ENCODE measurements at places on chromosomes 13 and 19.

DNA sequence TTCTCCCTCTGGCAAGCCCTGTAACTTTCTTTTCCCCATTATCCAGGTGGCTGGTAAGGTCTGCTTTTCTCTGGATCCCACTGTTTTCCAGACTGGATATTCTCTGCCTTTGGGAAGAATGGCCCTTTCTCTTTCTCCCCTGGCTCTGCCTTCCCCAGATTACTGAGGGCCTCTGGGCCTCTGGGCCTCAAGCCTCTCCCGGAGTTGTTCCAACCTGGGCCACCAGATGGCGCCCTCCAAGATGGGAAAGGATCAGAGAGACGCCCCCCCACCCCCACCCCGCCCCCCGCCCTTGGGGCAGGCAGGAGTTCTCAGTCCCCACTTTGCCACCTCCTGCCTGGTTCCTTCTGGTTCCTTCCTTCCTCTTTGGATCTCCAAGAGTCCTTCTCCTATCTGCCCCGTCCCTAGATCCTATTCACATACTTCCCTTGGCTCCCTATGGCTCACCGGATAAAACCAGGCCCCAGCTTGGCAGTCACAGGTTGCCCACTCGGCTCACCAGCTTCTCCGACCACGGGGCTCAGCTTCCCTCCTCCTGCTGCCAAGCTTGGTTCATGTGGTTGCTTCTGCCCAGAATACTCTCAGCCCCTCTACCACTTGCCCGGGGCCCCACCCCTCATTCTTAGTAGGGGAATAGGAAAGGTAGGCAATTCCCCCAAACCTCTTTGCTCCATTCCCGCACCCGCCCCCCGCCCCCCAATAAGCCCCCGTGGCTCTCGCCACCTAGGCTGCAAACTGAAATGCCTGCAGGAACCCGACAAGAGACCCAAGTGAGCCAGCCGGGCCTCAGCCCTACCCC is 13.1 kb downstream of the EPS8L1 start:
- peak; percentile 83 for DNase-seq

GRCh38 chr13:50450279-50450678 is 393.2 kb downstream of the DLEU7 start:
- DNase-seq, result no peak

DNA sequence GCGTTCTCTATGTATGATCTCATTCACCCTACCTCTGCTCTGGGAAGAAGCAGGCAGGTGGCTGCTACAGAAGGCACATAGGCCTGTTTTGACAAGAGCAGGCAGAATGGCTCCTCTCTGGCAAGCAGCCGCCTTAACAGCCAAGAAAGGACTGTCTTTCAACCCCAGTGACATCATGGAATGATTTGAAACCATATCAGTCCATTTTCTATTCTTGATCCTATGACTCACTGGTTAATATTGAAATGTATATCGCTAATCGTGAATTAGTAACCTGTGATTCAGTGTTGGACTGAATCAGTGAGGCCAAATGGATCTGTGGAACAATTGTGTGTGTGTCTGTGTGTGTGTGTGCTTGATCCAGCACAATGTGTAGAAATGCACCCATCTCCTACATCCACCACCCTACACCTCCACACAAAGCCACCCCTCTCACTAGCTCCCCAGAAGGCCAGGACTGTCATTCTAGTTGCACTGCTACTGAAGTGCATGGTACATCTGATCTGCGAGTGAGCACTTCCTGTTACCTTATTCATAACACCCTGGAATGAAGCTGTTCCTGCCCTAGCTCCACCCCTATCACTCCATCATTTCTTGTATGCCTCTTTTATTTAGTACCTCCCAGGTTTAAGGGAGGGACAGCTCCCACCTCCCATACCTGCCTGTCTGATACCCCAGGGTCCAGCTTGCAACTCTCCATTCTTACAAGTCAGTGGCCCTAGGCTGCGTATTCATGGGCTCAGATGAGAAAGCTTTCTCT is 460.0 kb downstream of the FOXO1 start:
- no peak for DNase-seq

DNA sequence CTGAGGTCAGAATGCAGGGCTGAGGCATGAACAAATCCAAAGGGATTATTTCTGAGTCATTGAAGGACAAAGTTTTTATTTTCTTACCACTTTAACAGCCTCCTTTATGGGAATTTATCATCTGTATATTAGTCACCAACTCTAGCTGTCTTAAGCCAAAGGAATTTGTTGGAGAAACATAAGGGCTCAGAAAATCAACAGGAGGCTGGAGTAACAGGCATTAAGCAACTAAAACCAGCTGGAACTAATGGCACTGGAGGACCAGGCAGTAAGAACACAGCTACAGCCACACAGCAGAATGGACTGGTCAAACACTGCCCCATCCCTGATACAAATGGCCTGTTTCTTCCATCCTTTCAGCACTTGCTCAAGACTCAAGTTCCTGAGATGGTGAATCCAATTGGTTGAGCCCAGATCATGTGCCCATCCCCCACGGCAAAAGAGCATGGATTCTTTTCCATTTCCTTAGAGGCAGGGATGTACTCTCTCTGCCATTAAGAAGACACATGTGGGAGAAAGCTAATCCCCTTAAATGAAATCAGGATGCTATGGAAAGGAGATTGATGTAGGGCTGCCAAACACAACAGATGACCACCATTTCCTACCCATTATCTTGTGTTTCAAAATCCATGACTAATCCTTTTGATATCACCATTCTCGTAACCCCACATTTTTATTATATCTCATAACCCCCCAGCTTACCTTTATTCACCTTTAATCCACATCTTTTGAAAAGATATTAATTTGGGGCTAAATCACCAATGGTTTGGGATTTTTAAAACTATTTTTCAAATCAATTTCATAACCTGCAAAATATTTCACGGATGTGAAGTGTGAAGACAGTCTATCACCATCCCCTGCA is 157.0 kb upstream of the FNDC3A start:
- no peak for DNase-seq

DNA sequence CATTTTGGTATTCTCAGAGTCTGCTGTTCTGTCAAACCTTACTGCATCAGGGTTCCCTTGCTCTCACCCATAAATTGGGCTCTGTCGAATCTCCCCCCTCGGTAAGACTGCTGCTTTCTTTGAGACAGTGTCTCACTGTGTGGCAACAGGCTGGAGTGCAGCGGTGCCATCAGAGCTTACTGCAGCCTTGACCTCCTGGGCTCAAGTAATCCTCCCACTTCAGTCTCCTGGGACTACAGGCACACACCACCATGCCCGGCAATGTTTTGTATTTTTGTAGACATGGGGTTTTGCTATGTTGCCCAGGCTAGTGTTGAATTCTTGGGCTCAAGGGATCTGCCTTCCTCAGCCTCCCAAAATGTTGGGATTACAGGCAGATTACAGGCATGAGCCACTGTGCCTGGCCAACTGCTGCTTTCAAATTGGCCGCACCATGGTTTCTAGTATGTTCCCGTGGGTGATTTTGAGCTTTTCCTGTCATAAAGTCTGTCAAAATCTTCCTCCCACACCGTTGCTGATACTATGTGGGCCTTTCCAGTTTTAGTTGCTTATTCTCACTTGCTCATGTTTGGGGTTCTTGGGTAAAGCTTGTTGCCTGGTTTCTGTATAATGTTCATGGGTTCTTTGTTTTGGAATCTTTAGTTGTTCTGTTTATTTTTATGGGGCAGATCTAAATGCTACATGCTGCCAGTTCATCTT is 10.6 kb downstream of the RFC3 start:
- no peak for DNase-seq

DNA sequence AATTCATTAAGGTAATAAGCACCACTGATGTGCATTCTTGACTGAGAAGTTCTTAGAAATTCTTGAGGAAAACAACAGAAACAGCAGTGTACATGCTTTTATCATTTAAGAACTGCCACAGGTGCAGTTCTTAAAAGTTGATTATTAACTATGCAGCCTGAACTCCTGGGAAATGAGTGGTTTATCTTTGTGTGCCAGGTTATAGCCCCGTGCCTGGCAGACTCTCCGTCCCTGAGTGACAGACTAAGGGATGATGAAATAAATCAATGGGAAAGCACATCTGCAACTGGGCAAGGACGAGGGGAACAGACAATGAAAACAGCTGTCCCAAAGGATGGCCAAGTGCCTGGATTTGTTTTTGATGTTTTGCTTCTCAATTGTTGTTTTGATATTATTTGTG is 84.4 kb upstream of the SPATA13 start:
- DNase-seq, result no peak

DNA sequence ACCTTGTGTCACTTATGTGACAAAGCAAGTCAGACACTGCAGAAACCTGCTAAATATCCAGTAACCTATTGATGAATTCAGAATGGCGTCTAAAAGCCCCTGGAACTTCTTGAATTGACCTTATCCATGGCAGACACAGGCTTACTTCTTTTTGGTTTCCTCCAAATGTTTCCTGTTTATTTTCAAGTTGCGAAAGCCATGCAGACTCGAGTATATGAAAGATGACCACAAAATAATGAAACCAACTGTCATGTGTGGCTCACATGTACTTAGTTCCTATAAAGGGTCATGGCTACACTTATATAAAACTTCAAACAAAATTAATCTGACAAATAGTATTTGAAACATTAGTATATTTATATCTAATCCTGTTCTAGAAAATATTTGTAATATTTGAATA is 113.1 kb upstream of the FNDC3A start:
- peak; percentile 83 for DNase-seq

DNA sequence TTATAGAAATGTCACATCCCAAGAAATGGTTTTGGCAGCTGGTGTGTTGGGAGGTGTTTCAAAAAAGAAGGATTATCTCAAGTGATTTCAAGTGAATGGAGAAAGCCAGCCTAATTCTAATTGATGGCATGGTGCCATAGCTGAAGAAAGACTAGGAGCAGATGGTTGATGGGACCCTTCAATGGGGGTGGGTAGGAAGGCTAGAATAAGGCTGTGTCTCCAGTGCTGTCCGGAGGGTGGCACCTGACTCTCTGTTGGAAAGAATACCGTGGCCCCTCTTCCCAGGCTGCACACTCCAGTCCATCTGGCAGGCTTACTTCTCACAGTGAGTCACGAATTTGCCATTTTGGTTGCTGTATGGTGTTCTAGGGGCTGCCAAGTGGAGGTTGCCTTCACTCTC is 51.0 kb upstream of the GPR12 start:
- DNase-seq, result no peak

- DNase-seq, result peak; percentile 96
Observed at GRCh38 chr19:53553865-53554791, 16.2 kb downstream of the ZNF331 start.

GRCh38 chr13:41631296-41631965 is 174.1 kb downstream of the RGCC start:
- no peak for DNase-seq

DNA sequence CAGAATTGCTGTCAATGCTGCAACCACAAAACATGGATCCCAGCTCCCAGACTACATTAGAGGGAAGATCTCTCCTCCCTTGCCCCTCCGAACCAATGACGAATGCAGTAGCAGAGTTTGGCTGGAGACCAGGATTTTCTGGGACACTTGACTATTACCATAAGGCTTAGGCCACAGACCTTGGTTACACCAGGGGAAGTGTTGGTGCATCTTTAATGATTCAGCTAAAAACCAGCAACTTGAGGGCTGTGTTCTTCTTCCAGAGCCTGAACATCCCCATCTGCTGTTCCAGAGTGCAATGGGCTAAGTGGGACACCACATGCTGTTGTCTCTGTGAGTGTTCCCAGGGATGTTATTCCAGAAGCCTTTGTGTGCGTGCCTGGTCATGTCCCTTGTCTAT is 528.2 kb downstream of the LMO7 start:
- DNase-seq, result no peak

- DNase-seq, result no peak
Observed at GRCh38 chr13:49782784-49783183, 9.7 kb downstream of the KPNA3 start.

- DNase-seq, result no peak
Observed at GRCh38 chr19:3188627-3189596, 3.2 kb downstream of the NCLN start.

- no peak for DNase-seq
Observed at GRCh38 chr19:6414793-6415590, 9.6 kb downstream of the KHSRP start.

DNA sequence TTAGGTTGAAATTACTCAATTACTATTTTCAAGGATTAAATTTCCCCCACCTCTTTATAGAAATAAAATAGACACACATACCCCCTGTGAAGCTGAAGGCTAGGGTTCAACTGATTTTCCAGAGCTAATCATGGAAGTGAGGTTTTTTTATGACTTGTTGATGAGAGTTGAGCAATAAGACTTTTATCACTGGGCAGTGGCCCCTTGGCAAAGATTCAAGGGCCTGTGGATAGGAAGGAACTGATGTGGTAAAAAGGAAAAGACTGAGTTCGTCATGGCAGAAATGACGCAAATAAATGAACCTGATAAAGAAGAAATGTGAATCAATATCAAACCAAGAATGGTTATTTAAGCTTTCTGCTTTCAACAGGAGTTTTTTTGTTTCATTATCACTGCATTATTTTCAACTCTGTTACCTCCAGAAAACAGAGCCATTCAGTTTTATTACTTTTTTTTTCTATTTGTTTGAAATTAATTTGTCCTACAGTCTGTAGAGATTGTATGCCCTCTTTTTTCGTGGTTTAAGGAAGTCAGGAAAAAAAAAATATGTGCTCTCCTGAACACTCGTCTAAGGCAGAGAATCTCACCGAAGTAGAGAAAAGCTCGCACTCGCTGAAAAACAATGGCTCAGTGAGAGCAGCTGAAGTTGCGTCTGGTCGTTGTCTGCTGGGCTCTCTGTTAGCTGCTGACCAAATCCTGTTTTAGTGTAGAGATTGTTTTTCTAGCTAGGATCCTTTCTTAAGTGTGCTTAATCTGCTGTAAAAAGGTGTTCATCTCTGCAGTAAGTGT is 38.9 kb downstream of the STOML3 start:
- no peak for DNase-seq

GRCh38 chr19:13781547-13781946 is 7.3 kb downstream of the C19orf53 start:
- peak; percentile 63 for DNase-seq

GRCh38 chr19:28500982-28501630 is 711.8 kb downstream of the UQCRFS1 start:
- peak; percentile 41 for DNase-seq

- DNase-seq, result peak; percentile 76
Observed at GRCh38 chr19:2371656-2372055, 11.6 kb downstream of the TMPRSS9 start.

GRCh38 chr13:111862836-111863815 is 203.8 kb upstream of the SOX1 start:
- no peak for DNase-seq

- DNase-seq, result no peak
Observed at GRCh38 chr13:45196096-45196495, 4.7 kb downstream of the KCTD4 start.

GRCh38 chr13:37357548-37357947 is 241.0 kb downstream of the POSTN start:
- no peak for DNase-seq

DNA sequence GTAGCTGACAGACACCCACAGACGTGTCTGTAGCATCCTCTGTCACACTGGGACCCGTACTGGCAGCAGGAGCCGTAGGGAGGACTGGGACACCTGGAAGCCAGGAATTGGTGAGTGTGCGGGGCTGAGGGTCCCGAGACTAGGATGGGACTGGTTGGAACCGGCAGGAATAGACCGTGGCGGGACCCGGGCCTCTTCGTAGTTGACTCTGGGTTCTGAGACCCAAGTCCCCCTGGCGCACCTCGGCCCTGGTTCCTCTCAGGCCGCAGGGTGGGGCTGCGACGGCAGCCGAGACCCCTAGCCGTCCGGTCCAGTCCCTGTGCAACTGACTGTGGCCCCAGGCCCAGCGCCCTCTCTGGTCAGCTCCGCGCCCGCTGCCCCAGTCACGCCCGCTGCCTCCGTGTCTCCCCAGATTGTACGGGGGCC is 64.7 kb downstream of the ZNF823 start:
- DNase-seq, result no peak
